Activated CD4-positive, alpha-beta T cell treated with anti-CD3 and anti-CD28 coated beads for 24 hours (primary cell): ENCODE measurements at places on chromosomes 11 and 22.

DNA sequence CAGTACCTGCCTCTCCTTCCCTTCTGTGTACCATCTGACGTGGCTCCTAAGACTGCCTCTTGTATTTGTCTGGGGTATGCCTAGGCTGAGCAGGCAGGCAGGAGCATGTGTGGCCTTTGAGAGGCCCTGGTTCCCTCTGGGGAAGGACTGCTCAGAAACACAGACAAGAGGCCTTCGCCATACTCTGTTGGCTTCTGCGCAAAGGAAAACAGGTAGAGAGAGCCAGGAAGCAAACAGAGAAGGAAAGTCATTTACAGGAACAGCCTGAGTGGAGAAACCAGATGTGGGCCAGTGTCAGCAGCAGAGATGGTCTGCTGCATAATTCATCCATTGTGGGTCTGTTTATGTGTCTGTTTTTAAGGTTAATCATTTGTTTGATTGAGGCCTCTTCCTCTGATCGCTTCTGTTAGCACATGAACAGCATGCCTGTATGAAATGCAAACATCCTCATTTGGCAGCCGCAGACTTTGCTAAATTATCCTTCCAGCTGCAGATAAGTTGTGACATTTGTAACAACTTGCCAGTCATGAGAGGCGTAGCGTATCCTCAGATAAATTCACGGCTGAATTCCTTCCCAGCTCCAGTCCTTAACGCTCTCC lies 119.4 kb downstream of the GALNT18 start:
- DNase-seq: no peak

DNA sequence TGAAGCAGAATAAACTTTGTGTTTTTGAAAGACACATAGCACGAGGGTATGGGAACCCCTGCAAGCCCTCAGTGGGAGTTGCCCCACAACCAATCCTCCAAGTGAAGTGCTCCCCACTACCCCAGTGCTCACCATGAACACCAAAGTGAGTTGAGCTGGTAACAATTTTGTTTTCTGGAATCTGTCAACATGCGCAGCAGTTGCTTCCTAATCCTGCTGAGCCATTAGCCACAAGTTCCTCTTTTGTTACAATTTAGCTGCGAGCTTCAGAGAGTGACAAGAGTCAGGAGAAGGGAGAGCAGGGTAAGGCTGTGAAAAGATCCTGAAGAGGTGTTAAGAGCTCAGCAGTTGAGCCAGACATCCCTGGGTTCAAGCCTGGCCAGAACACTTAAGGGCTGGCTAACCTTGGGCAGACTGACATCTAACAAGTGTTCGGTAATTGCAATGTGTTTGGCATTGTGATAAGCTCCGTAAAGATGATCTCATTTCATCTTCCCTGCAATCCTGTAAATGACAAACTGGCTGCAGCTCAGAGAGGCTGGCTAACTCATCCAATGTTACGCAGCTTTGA lies 24.1 kb upstream of the ASPHD2 start:
- DNase-seq: no peak

DNA sequence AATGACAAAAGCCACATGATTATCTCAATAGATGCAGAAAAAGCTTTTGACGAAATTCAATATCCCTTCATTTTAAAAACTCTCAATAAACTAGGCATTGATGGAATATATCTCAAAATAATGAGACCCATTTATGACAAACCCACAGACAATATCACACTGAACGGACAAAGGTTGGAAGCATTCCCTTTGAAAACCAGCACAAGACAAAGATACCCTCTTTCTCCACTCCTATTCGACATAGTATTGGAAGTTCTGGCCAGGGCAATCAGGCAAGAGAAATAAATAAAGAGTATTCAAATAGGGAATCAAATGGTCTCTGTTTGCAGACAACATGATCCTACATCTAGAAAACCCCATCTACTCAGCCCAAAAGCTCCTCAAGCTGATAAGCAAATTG lies 52.0 kb downstream of the CASP12 start:
- no peak for DNase-seq

DNA sequence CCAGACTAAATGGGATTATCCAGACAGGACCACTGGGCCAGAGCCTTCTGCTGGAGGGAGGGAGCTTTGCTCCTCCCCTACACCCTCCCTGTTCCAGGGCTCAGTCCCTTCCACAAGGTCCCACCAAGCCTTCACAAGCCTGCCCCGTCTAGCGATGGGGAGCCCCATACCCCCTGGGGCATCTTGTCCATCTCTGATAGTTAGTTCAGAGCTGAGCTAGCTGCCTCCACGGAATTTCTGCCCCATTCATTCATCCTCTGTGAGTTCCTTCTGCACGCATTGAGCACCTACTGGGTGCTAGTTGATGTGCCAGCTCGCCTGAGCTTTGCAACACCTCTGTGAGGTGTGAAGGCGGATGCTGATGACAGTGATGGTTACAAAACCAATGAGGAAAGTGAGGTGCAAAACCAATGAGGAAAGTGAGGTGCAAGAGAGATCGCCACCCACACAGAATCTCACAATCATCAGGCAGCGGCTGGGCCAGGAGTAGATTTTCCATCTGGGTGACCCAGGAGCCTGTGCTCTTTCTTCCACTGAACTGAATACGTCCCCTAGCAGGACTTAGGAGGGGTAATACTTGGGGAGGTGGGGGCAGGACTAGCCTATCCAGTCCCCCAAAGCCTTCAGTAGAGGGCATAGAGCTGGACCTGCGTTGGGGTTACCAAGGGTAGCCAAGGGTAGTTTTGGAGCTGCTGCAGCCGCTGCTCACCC lies 21.5 kb upstream of the CBX7 start:
- no peak for DNase-seq

GRCh38 chr22:19387038-19387437 lies 44.5 kb downstream of the HIRA start:
- no peak for DNase-seq

GRCh38 chr11:117874253-117874909 lies 2.1 kb downstream of the FXYD6 start:
- no peak for DNase-seq

DNA sequence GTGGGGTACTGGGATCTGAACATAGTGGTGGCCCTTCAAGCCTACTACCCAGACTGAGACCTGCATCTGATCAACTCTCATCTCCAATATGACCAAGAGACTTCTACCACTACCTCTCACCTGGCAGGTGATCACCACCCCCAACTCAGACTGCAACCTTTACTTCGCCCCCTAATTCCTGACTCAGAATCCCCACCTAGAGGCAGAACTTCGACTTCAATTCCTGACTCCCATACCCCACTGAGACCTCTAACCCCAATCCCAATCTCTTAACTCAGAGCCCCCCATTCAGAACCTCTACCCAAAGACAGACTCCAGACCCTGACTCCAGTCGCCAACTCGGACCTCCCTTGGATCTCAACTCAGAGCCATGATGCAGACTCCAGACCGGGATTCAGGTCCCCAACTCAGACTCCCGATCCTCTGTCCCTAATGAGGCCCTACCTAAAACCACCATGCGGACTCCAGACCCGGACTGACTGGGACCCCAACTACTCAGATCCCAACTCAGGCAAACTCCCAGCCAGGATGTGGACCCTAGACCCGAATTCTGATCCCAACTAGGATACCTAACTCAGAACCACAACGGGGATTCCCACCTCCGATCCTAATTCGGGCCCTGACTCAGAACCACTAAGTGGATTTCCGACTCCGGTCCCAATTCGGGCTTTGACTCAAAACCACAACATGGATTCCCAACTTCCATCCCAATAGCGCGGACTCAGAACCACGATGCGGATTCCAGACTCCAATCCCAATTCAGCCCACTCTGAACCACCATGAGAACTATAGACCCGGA lies 1.2 kb downstream of the KCNQ1OT1 start:
- DNase-seq: no peak

- DNase-seq: no peak
These were observed 304.0 kb downstream of the SHANK2 start for GRCh38 chr11:70948398-70948797.

DNA sequence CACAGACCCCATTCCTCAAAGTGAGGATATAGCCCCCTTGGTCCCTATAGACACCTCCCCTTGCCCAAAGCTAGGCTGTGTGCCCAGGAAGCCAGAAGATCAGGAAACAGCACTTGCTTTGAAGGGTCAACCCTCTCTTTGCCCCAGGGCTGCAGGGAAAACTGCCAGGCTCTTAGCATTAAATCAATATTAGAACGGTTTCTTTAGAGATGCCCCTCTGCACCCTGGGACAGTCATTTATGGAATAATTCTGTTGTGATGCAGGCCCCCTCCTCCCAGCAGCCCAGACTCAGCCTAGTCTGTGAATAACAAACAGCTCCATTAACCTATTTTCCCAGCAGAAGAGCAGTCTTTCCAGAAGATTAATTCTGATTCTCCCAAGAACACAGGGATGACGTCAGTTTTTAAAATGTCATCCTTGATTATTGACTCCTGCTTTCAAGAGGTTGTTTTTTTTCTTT lies 11.6 kb upstream of the CAPN5 start:
- no peak for DNase-seq

DNA sequence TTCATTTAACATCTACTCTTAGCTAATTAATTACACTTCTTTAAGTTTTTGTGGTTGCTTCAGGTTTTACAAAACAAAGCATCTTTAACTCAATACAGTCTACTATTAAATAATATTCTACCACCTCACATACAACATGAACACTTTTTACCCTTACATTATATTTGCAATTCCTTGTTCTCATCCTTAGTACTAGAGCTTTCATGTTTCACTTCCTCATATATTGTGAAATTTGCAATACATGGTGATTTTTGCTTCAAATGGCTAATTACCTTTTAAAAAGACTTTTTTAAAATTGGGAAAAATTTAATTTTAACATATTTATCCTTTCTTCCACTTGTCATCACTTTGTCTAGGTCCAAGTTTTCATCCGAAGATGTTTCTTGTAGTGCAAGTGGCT lies 37.5 kb downstream of the RSF1 start:
- DNase-seq: no peak

DNA sequence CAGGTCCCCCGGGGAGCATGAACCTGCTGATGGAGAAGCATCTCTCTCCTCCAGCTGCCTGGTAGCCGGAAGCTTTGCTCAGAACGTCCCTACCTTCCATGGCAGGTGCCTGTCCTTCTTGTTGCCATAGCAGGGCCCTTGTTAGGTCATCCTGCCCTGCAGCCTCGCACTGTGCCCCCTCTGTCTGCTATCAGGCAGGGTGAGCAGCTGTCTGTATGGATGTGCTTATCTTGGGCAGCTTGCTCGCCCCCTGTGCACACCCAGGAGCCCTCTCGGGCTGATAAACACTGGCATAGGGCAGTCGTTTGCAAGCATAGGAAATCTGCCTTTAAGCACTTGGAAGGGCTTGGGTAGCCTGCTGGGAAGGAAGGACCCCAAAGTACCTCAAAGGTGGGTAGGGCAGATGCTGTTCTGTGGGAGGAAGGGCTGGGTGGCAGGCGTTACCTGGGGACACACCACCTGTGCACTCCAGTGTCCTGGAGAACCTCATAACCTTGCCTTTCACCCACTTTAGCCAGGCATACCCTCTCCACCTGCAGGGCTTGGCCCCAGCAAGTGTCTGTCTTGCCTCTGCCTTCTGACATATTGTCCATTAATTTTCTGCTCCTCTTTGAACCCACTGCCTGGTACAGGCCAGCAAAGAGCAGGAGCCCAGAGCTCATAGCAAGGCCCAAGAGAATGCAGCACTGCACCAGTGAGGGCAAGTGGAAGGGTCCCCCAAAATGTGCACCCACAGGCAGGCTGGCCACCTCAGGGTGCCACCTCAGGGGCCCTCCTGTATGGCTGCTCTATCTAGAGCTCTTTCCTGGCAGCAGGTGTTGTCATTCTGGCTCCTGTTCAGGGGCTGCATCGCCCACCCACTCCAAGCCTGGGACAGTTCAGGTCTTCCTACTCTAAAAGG lies 8.0 kb upstream of the COMT start:
- DNase-seq: no peak

DNA sequence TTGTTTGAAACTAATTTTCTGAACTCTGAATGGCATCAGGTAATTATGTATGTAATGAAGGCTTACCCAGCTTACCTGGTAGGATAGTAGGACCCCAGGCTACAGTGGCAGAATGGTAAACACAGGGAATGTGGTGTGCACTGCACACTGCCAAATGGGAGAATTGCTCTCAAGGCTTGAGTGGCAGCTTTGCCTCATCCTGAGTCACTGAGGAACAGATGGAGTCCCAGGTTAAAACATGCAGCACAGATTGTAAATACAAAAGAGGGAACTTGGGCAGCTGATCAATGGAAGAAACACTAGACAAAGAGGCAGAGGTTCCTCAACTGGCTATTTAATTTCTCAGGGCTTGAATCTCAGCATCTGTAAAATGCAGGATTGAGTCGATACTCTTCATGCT lies 24.4 kb downstream of the GPR83 start:
- DNase-seq: no peak

DNA sequence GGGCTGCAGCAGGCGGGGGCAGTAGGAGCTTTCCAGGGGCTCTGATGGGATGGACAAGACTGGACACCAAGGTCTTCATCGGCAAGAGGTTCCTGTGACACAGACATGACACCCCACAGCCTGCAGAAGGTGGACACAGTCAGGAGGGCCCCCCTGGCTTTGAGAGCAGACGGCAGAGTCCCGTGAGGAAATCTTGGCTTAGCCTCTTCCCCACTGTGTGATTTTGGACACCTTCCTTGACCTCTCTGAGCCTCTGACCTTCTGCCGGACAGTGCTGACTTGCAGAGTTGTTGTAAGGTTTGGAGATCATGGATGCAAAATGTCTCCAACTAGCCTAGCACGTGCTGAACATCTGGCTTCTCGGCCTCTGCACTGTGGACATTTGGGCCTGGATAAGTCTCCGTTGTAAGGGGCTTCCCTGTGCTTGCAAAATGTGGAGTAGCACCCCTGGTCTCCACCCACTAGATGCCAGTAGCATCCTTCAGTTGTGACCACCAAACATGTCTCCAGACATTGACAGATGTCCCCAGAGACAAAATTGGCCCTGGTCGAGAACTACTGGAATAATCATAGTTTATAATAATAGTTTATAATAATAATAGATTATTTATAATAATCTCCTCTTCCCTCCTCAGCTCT lies 54.6 kb downstream of the MCM5 start:
- DNase-seq: no peak

GRCh38 chr11:117228091-117228490 lies 3.8 kb downstream of the PCSK7 start:
- no peak for DNase-seq

DNA sequence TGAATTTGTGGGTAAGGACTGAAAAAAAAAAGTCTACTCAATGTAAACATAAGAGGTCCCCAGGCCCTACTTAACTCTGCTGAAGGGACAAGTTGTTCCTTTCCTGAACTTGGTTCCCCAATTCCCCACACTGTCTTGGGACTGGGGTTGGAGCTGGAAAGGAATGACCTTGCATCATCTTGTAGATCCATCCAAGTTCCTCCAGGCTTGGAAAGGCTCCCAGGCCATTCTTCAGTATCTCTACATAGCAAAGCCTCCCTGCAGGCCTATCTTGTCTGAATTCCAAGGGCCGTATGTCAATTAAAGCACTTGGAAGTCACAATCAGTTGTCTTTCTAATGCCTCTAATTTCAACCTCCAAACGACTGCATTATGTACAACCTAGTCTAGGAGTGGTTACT lies 361.2 kb downstream of the TMEM135 start:
- no peak for DNase-seq
